ENCODE measurements at places on chromosomes 1 and 21. TPM values are rescaled to one million over a fixed set of nuclear protein-coding genes. Genes with fewer than 3 reads are reported as not detected.
A peak's percentile ranks its signal among the peaks of the same experiment; 100 is the strongest.

The FAM72C gene
- polyA plus RNA-seq: 0.39 TPM

The KCNK2 gene
- 0.05 TPM for polyA plus RNA-seq

The LCE3E gene
- not detected for polyA plus RNA-seq

The PLA2G2D gene
- polyA plus RNA-seq: 0.06 TPM

The ATP6V1G3 gene
- not detected for polyA plus RNA-seq

The GBP3 gene
- 18.6 TPM for polyA plus RNA-seq

The CELA2A gene
- polyA plus RNA-seq: 0.11 TPM

The ADCY10 gene
- 0.10 TPM for polyA plus RNA-seq

The PCP4 gene
- polyA plus RNA-seq: 0.74 TPM

The YBX1 gene
- 560 TPM for polyA plus RNA-seq

The SH2D1B gene
- 0.26 TPM for polyA plus RNA-seq

The SYCP1 gene
- not detected for polyA plus RNA-seq

The NUDT4B gene
- polyA plus RNA-seq: 5.7 TPM

GRCh38 chr1:24409535-24409934, 4.0 kb downstream of the STPG1 start:
- no peak for DNase-seq

DNA sequence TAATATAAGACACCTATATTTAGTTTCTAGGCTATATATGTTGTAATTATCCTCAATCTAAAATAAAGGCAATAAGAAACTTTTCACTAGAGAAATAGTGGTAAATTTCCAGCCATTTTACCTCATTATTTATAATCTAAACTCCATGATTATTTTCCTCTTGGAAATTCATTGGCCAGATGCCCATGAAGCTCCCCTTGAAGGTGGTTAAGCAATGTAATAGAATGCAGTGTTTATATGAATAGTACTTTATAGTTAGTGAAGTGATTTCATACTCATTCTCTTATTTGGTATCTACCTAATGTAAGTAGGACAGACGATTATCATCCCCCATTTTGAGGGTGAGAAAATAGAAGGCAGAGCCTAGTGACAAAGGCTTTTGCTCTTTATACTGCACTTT, 26.5 kb downstream of the NFYC start:
- no peak for DNase-seq

- peak; percentile 41 for DNase-seq
These were observed 45.4 kb upstream of the USP1 start for GRCh38 chr1:62391369-62391971.

GRCh38 chr21:41170442-41170841, 2.5 kb downstream of the BACE2 start:
- DNase-seq: peak; percentile 48

GRCh38 chr1:21233490-21233889, 56.8 kb downstream of the ECE1 start:
- no peak for DNase-seq

DNA sequence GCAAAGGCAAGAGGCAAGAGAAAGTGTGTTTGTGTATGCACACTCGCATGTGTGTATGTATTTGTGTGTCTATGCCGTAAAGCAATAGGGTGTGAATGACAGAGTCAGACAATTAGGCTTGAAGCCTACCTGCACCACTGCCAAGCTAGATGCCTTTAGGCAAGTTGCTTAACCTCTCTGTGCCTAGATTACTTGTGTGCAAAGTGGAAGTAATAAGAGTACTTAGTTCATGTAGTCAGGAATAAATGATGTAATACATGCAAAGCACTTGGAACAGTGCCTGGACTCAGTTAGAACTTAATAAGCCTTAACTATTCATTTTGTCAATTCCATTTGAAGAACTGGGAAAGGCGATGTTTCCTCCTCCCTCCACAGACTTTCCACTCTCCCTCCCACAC, 31.7 kb downstream of the LAMB3 start:
- no peak for DNase-seq

- DNase-seq: no peak
These were observed 4.7 kb downstream of the C8A start for GRCh38 chr1:56859287-56859686.

DNA sequence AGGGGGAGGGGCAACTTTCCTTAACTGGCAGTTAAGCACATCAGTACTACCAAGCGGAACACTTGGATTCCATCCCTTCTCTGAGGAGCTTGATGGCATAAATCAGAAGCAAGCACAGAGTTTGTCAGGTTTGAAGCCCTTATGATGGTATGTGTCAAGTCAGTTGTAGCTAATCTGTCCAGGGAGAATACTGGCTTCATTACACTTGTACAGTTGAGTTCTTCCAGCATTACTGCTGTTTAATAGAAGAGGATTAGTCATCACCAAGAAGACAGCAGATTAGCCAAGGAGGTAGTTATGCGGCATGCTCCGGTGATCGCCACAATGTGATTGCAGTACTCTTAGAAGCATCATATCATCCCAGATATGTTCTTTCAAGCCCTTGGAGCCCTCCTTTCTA, 2.1 kb upstream of the TDRD5 start:
- no peak for DNase-seq

GRCh38 chr1:52323731-52324130, 42.3 kb downstream of the CC2D1B start:
- no peak for DNase-seq

GRCh38 chr1:241518476-241519307, 863 bp downstream of the FH start:
- no peak for DNase-seq

- peak; percentile 90 for DNase-seq
These were observed 62.0 kb downstream of the TBX19 start for GRCh38 chr1:168342572-168343280.

GRCh38 chr1:1005774-1006304, 5.9 kb upstream of the HES4 start:
- DNase-seq: no peak

DNA sequence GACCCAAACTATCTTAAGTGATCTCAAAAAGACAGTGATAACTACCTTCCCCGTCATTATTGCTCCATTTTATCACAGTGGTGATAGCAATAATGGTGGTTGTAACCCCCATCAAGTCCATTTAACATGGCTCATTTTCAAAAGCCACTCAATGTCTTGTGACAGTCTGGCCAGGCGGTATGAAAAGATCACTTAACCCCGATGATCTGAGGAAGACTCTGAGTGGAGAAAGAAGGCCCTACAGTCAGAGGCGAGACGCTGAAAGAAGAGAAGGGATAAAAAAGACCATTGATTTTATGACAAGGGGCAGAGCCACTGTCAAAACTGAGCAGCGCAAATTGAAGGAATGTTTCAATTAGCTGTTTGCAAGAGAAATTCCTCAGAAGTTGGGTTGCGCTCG, 417.2 kb upstream of the PBX1 start:
- no peak for DNase-seq

DNA sequence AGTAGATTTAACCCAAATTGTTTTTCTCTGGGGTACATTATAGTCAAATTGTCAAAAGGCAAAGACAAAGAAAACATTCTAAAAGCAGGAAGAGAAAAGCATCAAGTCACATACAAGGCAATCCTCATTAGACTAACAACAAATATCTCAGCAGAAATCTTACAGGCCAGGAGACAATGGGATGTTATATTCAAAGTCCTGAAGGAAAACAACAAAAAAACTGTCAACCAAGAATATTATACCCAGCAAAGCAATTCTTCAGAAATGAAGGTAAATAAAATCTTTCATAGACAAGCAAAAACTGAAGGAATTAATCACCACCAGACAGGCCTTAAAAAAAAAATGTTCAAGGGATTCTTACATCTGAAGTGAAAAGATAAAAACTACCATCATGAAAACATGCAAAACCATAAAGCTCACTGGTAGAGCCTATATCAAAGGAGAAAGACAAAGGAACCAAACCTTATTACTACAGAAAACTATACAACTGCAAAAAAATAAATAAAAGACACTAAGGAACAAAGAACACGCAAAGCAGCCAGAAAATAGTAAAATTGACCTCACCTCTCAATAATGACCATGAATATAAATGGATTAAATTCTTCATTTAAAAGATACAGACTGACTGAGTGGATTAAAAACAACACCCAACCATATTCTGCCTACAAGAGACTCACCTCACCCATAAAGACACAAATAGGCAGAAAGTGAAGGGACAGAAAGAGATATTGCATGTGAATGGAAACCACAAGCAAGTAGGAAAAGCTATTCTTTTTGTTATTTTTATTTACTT, 113.8 kb upstream of the ZC3H11B start:
- no peak for DNase-seq

- DNase-seq: peak; percentile 62
These were observed 69.6 kb upstream of the LRRC8B start for GRCh38 chr1:89454845-89455521.

- DNase-seq: no peak
These were observed 354.3 kb downstream of the SRGAP2C start for GRCh38 chr1:121538943-121539575.

- DNase-seq: no peak
These were observed 119.5 kb downstream of the HMCN1 start for GRCh38 chr1:185853739-185854138.

DNA sequence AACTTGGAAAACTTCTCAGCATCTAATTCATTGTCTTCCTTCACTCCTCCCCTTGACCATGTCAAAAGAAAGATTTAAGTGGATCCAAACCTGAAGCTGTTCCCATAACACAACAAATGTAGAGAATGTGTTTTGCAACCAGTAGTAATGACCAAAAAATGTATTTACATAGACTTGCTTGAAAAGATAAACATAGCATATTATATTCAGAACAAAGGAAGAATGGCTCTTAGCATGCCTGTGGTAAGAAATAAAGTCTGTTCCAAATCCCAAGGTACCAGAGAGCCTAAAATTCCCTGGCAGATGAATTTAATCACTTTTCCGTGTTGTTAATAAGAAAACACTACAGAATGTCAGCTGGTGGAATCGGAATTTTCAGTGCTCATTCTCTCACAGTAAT, 36.8 kb downstream of the FMO3 start:
- DNase-seq: no peak

GRCh38 chr1:156228501-156228900, 13.5 kb upstream of the BGLAP start:
- no peak for DNase-seq

DNA sequence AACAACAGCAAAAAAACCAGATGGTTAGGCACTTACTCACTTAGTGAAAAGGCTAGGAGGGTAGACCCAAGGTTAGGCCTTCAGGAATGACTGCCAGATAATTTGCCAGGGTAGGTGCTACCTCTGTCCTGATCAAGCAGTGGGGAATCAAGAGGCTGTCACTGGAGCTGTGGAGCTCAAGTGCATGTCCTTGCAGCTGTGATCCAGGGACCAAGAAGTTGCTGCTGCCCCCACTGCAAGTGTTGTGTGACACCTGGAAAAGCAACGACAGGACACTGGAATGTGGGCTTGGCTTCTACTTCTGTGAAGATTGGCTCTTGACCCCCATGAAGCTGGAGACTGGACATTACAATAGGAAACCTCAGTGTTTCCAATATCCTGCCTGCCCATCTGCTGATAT, 72.1 kb downstream of the PEX14 start:
- DNase-seq: no peak

DNA sequence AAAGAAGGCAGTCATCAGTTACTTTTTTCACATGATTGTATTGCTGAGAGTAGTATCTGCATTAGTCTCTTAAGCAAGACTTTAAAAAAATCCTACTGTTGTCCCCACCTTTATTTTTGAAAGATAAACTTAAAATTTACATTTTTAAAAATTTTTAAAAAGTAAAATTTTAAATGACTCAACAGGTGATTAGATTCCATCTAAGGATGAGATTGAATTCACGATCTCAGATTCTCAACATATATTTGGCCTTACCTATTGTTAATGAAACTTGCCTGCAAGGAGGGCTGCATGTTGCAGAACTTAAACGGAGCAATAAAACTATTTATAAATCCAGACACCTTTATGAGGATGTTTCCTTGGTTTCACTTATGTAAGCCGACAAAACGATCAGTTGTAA, 75.2 kb downstream of the OLFML2B start:
- DNase-seq: no peak

DNA sequence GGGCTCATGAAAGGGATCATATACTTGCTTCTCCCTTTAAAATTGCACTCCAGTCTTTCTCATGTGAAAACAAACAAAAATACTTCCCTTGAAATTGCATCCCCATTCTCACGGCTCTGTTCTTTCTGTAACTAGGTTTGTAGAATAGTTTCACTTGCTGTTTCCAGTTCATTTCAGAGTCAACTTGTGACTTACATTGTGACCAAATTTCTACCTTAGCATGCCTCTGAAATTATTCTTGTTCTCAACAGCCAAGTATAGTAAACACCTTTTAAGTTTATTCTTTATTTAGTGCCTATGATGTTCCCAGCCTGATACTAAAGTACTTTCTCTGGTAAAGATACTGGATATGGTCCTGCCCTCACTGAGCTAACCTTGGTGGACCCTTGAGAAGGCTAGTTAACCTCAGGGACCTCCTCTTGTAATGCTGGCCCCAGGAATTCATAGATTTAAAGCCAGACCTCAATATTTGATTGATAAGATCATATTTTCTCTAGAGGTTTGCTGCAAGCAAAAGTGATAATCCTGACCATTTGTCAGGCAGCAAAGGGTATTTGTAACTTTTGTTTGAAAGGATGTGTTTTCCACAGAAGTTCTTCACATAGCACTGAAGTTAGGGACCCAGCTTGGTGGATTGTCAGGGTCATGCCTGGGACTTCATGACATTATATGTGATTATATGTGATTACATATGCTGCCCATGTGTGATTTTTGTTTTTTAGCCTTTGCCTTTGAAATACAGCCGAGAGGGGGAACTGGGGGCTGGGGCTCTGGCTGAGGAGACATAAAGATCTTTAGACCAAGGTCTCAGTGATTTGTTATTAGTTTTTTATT, 29.6 kb downstream of the VANGL2 start:
- DNase-seq: no peak

GRCh38 chr1:200665861-200666260, 3.8 kb downstream of the DDX59 start:
- DNase-seq: peak; percentile 29

GRCh38 chr1:7630378-7630777, 140.7 kb upstream of the VAMP3 start:
- no peak for DNase-seq

DNA sequence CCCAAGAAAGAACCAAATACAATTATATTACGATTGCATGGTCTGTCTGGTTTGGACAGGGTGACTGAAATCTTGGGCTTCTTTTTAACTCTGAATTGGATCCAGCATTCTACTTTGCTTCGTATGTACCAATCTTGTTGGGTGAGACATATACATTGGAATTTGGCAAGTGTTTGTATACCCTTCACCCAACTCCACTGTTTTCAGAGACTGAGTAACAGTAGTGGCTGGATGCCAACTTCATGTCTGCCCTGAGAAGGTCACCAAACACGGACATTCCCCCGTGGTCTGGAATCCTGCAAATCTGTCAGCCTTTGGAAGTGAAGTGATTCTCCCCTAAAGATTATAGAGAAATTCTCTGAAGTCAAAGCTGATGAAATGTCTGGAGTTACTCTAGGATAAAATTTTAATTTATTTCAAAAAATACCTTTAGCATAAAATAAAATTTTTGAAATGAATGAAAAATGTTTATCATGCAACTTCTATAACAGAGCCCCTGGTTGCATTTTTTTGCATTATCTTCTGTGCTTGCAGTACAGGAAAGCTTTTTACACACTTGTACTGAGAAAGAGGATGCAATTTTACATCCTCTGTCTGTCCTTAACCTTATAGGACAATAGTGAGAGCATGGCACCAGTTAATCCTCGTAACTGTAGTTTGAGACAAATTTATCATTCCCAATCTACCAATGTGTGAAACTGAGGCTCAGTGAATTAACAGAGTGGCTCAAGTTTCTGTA, 201.8 kb downstream of the DISC1 start:
- DNase-seq: peak; percentile 34

- DNase-seq: no peak
These were observed 64.1 kb downstream of the NOS1AP start for GRCh38 chr1:162133566-162133965.

Data from lung (tissue), 17 donors.